Stimulated activated CD4-positive, alpha-beta T cell treated with anti-CD3 and anti-CD28 coated beads, Interleukin-15, amount 100 ng/mL, for 48 hours (primary cell): ENCODE measurements at places on chromosomes 2 and 18.
A peak's percentile ranks its signal among the peaks of the same experiment; 100 is the strongest.

DNA sequence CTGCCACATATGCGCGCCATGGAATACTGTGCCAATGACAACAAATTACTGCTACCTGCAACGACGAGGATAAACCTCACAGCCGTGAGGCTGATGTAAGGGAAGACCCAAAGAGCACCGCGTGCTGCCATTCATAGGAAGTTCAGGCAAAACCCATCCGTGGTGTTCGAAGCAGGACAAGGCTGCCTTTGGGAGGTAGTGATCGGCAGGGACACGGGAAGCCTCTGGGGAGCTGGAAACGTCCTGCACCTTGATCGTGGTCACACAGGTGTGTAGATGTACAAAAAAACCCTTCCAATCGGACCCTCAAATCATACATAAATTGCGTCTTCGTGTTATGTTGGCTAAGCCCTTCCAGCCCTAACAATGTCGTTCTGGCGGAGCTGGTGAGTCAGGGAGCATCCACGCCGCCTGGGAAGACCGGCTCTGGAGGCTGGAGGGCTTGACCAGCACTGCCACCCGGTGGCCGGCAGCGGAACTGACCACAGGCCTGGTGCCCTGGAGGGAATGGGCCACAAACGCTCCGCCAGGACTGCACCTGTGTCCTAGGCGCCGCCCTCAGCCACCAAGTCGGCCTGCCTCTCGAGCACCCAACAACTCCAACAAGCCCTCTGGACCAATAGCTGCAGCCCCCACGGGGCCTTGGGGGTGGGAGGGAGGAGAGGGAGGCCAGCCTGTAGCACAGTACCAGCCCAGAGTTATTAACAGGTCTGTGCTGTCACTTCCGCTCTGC is 4.1 kb upstream of the NEURL3 start:
- peak; percentile 74 for DNase-seq

DNA sequence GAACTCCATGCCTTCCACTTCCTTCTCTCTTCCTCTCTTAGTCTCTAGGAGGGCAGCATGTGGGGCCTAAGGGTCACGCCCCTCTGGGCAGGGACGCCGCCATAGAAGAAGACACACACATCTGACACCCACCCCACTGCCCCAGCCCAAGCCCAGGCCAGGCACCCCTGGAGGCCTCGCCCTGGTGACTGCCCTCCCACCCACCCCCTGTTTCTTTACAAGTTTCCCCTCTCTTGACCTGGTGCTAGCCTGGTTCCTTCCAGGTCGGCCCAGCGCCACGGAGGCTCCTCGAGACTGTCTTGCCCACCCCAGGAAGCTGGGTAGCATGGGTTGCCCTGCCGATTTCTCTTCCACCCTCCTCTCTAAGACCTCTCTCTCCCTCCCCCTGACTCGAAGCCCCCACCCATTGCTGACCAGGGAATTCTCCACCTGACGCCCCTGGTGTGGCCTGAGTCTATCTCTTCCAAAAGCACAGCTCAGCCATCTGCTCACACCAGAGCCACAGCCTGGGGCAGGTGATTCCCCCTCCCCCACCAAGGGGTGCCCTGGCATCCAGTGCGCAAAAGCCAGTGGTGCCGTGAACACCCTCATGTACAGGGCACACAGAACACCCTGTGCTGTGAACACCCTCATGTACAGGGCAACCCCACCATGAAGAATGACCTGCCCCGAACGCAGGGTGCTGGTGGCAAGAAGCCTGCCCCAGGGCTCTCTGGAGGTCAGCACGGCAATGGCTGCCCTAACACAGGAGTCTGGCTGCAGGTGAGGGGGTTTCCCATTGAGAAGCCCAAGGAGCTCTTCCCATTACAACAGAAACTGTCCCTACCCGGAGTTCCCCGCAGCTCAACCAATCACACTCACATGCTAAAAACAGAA is 13.5 kb upstream of the SALL3 start:
- no peak for DNase-seq

- DNase-seq: no peak
Observed at GRCh38 chr2:97907369-97908100, 88.2 kb downstream of the TMEM131 start.

- no peak for DNase-seq
Observed at GRCh38 chr2:128219891-128220290, 98.8 kb downstream of the HS6ST1 start.

- DNase-seq: no peak
Observed at GRCh38 chr2:174780856-174781255, 16.6 kb upstream of the CHRNA1 start.

DNA sequence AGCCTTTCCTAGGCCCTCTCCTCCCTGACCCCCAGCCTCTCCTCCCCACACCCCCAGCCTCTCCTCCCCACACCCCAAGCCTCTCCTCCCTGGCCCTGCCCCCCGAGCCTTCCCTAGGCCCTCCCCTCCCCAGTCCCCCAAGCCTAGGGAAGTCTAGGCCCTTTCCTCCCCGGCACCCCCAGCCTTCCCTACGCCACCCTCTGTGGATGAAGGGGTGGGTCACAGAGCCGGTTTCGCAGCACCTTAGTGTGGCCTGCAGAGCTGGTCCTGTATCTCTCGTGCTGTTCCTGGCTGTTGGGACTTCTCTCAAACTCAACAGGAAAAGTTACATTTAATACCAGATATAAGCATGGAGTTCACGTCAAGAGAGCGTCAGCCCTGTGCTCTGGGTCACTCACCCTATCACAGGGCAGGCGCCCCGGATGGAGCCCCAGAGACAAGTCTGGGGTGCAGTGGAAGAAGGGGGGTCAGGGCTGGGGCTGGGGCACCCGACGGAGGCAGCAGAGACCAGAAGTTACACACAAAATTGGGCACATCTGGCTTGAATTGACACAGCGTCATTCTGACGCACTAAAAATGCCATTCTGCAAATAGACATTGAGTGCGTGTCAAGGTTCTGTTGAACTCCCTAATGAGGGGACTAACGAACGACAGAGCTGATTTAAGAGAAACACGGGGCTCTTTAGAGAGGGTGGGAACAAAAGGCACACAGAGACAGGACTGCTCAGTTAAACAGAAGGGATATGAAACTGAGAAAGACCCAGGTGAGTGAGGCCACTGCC is 24.0 kb downstream of the KCNIP3 start:
- DNase-seq: no peak

DNA sequence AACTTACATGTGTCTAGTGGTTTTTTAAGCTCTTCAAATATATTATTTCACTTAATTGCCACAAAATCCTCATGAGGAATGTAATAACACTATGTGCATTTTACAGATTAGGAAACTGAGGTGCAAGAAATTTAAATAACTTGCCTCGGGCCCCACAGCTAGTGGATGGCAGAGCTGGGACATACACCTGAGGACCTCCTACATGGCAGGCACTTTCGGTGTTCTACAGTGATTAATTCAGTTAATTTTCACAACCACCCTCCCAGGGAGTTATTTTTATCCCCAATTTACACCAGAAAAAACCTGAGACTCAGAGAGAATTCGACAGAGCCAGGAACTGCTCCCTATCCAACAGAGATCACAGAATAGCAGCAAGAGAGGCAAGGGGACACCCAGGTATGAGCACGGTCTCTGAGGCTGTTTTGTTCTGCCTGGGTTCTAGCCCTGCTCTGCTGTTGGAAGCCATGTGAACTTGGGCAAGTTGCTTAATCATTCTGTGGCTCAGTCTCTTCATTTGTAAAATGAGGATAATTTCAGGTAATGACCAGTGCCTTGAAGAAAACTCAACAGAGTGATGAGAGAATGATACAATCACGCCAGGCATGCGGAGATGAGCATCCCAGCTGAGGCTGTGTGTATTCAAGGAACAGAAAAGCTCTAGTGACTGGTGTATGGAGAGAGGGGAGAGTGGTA is 82.3 kb downstream of the MYCN start:
- no peak for DNase-seq

- no peak for DNase-seq
Observed at GRCh38 chr18:52691841-52692240, 351.8 kb downstream of the DCC start.
